ENCODE measurements at places on chromosomes 12 and 14.

DNA sequence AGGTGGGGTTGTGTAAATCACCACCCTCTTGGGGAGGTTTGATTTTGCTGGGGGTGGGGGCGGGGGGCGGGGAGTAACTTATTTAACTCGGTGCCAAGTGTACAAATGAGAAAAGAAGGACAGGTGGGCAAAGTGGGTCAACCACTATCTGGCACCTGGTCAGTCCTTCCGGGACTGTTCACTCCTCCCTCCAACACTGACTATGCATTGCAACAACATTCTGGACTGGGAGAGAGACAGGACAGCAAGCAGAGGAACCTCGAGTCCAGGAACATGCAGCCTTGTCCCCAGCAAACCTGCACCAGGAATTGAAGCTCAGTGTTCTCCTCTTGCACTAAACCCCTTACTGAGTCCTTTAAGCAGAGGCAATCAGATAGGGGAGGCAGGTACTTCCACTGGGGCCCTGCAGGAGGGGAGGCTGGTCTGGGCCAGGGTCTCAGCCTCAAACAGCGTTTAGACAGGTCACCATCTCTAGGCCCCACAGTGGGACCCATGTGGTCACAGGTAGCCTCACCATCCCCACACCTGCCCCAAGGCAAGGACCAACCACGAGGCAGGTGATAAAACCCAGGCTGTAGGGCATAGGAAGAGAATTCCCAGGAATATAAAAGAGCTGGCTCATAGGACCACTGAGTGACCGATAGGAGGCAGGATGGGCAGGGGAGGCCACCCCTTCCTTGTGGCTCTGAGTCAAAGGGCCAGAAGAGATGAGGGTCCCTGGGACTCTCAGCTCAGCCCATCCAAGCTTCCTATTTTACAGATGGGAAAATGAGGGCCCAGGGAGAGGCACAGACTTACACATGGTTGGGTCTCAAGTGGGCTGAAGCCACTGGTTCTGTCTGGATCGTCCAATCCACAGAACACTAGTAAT is 9.8 kb downstream of the CCDC85C start:
- no peak for DNase-seq

DNA sequence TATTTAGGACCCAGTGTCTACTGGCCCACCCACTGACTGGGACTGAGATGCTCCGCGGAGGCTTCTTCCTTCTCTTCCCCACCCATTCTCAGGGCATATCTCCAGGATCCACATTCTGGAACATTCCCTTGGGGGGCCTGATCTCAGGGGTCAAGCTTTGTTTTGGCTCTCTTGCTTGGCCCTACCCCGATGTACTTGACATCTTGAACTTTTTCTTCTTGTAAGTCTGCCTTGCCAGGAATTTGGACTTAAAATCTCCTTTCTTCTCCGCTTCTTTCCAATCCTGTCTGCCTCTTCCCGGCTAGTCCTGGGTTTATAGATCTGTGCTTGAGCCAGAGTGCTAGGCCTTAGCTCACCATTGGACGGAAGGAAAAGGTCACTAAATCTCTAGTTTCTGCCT is 22.1 kb downstream of the DACT1 start:
- no peak for DNase-seq

GRCh38 chr14:47155395-47155794 is 503.8 kb upstream of the RPL10L start:
- DNase-seq = no peak

- no peak for DNase-seq
These were observed 6.7 kb upstream of the DNAAF2 start for GRCh38 chr14:49641697-49642129.

DNA sequence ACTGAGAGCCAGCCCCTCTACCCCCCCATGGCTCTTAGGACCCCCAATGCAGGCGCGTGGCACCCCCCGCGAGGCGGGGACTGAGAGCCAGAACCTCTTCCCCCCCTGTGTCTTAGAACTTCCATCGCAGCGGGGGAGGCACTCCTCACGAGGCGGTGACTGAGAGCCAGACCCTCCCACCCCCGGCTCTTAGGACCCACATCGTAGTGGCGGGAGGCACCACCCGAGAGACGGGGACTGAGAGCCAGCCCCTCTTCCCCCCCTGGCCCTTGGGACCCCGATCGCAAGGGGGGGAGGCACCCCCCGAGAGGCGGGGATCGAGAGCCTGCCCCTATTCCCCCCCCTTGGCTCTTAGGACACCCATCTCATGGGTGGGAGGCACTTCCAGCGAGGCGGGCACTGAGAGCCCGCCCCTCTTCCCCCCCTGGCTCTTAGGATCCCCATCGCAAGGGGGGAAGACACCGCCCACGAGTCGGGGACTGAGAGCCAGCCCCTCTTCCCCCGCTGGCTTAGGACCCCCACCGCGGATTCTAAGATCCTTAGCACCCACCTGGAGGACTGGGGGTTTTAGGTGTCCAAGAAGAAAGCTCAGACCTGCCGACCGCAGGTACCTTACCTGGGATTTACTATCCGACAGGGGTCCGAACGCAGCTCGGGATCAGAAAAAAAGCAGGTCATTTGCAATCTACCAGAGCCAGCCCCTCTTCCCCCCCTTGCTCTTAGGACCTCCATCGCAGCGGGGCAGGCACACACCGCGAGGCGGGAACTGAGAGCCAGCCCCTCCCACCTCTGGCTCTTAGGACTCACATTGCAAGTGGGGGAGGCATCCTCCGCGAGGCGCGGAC is 44.9 kb downstream of the DDX11 start:
- no peak for DNase-seq

DNA sequence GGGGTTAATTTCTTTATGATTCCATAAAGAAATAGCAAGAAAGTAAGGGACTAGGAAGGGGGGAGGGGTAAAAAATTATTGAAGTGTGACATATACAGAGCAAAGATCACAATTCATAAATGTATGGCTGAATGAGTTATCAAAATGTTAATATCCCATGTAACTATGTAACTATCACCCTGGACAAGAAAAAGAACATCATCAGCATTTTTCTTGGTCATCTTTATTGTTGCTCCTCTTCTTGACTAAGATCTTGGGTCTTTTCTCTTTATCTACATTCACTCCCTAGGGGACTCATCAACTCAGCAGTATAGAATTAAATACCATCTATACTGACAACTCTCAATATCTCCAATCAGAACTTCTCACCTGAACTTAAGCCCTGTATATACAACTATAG is 57.5 kb downstream of the CAND1 start:
- no peak for DNase-seq

GRCh38 chr12:96587691-96588090 is 98.3 kb downstream of the CFAP54 start:
- no peak for DNase-seq

GRCh38 chr14:53214384-53214783 is 61.3 kb upstream of the DDHD1 start:
- no peak for DNase-seq

Data from NCI-H446 (cell line).